Activated T-cell treated with anti-CD3 and anti-CD28 coated beads for 1 hour (primary cell): ENCODE measurements at places on chromosomes 5 and 9.

GRCh38 chr9:27473111-27473529 lies 51.0 kb upstream of the IFNK start:
- no peak for DNase-seq

GRCh38 chr9:28135549-28135948 lies 562.3 kb upstream of the C9orf72 start:
- DNase-seq, result no peak

DNA sequence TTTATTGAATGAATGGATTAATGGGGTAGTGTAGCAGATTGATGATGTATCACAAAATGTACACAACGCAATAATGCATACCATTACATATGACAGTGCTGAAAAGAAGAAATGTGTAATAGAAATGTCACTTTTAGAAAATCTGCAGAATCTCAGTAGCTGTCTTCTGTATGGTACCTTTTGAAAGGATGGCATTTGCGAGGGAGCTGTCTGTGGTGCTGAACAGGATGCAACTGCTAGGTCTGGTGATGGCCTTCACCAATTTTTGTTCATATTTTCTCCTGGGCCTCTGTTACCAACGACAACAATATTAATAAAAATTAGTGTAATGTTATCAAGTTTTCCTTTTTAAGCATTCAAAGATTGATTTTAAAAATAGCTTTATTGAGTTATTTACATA lies 36.2 kb upstream of the OTULIN start:
- DNase-seq, result peak; percentile 48

DNA sequence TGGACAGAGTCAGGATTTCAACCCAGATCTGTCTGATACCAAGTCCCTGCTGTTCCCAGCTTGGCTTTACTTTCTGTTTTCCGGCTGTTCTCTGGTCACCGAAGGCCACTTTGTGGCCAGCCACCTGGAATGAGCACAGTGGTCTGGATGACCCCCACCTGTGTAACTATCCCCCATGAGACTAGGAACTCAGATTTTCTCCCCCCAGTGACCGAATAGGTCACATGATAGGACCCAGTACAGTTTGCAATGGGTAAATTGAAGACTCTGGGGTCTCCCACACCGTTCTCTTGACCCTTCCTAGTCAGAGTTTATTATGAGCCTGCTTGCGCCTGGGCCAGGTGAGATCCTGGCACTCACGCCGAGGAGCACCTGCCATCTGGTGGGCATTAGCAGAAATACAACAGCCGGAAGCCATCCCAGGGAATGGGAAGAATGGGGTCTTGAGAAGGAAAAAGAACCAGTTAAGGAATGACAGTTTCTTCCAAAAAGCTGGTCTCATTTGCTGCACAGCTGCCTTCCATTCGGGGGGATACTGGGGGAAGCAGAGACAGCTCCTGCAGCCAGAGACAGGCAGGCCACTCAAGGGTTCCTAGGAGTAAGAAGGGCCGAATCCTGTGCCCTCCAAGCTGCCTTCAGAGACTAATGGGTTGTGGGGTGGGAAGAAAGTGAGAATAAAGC lies 7.1 kb downstream of the PHYHD1 start:
- peak; percentile 41 for DNase-seq

GRCh38 chr5:170248172-170248930 lies 15.6 kb downstream of the C5orf58 start:
- DNase-seq, result no peak

GRCh38 chr9:12191630-12192029 lies 501.6 kb upstream of the TYRP1 start:
- no peak for DNase-seq

- no peak for DNase-seq
Observed at GRCh38 chr9:33459115-33459514, 11.7 kb upstream of the AQP3 start.

- DNase-seq, result no peak
Observed at GRCh38 chr9:131747352-131747751, 7.5 kb upstream of the RAPGEF1 start.

- no peak for DNase-seq
Observed at GRCh38 chr5:133680830-133681565, 68.7 kb upstream of the FSTL4 start.

- DNase-seq, result no peak
Observed at GRCh38 chr9:16271967-16272366, 598.5 kb downstream of the BNC2 start.

DNA sequence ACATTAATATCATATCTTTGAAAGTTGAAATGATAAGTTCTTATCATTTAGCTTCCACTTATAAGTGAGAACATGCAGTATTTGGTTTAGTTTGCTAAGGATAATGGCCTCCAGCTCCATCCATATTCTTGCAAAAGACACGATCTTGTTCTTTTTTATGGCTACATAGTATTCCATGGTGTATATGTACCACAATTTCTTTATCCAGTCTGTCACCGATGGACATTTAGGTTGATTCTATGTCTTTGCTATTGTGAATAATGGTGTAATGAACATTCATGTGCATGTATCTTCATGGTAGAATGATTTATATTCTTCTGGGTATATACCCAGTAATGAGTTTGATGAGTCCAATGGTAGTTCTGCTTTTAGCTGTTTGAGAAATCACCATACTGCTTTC lies 135.0 kb upstream of the PRR16 start:
- no peak for DNase-seq

GRCh38 chr9:135501261-135502167 lies 1.0 kb downstream of the MRPS2 start:
- no peak for DNase-seq

GRCh38 chr9:15369871-15370270 lies 52.8 kb upstream of the SNAPC3 start:
- DNase-seq, result no peak

DNA sequence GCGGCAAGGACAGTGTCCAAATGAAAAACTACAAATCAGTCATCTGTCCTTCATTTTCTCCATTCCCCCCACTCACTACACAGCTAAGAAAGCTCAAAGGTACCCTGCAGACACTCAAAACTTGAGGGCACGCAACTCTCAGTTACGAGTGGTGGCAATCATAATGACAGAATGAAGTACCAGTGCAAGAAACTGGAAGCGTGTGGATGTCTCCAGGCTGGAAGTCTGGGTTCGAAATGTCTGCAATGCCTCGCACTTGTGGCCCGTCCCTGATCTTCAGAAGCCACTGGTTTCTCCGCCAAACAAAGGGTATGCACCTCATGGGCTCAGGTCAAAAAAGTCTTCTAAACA lies 597 bp upstream of the CENPH start:
- no peak for DNase-seq

DNA sequence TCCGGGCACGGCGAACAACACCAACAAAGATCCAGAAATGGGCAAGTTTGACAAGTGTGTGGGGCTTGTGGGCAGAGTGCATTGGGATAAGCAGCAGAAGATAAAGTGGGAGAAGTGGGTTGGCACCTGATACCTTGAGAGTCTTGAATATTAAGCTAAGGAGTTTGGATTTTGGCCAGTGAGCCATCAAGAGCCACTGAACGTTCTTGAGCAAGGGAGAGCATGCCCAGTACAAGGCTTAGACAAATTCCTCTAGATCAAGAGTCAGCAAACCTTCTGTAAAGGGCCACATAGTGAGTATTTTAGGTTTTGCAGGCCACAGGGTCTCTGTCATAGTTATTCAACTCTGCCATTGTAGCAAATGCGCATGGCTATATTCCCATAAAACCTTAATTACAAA lies 26.6 kb upstream of the TRMT10B start:
- DNase-seq, result no peak

- DNase-seq, result no peak
Observed at GRCh38 chr9:109639674-109640579, 140.1 kb upstream of the PALM2AKAP2 start.

- DNase-seq, result peak; percentile 59
Observed at GRCh38 chr5:139458580-139459407, 3.7 kb downstream of the ECSCR start.

GRCh38 chr9:3914416-3914815 lies 385.5 kb downstream of the GLIS3 start:
- DNase-seq, result no peak

DNA sequence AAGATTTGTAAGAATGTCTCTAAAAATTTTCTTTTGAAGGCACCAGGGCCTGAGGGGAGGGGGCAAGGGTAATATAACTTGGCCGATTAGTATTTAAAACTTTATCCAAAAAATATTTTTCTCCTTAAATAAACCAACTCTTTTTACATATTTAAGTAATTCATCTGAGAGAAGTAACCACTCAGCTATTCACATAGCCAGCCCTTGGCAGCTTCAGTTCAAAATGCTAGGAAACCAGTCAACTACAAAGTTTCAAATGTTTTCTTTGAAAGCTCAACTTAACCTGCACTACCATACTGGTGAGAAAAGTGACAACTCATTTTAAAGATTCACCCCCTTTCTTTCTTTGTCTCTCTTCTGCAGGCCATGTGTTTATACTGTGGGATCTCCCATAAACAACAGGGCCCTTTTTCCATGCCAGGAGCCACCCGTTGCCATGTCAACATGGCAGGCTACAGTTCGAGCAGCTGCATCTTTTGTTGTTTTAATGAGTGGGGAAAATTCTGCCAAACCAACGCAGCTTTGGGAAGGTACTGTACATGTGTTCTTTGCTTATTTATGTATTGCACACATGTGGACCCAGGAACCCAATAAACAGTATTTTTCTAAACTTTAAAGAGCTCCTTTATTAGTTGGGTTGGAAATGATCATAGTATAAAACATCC lies 46.3 kb downstream of the AOPEP start:
- no peak for DNase-seq

- no peak for DNase-seq
Observed at GRCh38 chr9:83959061-83959460, 21.0 kb downstream of the HNRNPK start.

DNA sequence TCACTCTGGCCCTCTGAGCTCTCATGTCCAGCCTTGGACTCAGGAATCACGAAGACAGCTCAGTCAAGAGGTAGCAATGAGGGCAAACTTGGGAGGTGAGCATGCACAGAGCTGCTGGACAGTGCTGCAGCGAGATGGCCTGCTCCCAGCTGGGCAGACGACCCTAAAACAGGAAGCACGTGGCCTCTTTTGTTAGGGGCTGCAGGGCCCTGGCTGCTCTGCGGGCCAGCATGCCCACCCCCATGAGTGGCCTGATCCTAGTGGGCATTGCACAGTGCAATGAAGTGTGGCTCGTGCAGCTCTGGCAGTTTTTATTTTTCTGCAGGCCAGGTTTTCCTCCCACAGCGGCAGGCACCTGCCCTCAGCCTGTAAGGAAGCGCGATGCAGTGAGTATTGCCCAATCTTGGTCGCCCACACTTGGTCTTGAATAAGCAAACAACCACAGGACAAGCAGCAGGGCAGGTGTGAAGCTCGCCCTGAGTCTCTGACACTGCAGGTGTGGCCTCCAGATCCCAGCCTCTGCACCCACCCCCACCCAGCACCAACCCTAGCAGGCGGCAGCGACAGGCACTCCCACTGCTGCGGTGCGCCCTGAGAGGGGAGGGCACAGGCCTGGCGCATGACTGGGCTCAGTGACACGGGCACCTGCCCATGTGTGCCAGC lies 60.8 kb downstream of the SEMA4D start:
- DNase-seq, result peak; percentile 45

DNA sequence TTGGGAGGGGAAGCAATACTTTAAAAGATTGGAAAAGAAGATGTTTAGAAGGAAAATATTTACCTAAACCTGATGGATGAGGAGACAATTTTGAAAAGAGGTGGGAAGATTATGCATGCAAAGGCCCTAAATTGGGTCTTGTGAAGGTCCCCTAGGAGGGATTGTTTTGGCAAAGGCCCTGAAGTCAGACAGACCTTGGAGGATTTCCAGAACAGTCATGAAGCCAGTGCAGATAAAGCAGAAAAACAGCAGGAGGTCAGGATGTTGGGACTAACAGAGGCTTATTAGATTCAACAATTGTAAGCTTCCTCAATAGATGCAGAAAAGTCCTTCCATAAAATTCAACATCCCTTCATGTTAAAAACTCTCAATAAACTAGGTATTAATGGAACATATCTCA lies 361.0 kb upstream of the CDH6 start:
- DNase-seq, result no peak

DNA sequence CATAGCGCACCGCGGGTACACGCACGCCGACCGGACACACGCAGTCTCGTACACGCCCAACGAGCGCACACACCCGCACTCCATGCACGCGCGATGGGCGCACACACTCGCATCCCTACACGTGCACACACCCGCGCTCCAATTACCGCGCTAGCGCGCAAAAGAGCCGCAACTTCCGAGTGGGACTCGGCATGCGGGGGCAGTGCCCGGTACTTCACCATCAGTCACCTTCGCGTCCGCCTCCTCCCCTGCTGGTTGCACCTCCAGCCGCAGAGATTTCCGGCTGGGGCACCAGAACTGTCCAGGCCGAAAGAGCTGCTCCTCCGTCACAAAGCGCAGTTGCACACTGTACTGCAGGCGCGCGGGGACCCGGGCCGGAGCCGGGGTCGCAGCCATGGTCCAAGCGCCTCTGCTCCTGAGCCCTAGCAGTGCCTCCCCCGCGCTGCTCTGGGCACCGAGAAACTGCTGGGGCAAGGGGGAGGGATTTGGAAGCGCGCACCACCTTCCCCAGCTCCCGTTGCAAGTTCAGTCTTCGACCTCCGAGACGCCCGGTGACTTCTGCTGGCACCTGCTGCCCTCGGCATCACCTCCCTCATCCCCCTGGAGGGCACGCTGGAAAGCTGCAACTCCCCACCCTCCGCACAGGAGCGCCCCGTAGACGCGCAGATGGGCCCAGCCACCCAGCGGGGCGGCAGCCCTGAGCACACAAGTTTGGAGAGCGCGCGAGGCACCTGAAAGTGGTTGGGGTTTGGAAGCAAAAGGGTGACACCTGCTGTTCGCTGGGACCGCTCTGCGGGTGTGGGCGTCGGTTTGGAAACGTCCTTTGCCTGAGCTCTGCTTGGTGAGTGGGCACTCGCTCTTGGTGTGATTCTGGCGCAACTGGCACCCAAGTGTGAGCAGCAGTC lies 337.4 kb upstream of the PUM3 start:
- DNase-seq, result peak; percentile 6

GRCh38 chr9:132651259-132651658 lies 18.5 kb downstream of the DDX31 start:
- DNase-seq, result no peak

GRCh38 chr9:123876750-123877149 lies 53.2 kb downstream of the DENND1A start:
- DNase-seq, result no peak
